Melanocyte of skin (primary cell): ENCODE measurements at places on chromosomes 7 and 10. TPM values are rescaled to one million over a fixed set of nuclear protein-coding genes. Genes with fewer than 3 reads are reported as not detected.

CCDC146 gene
- 1.00 and 1.9 TPM in 2 replicates for total RNA-seq

SPDYE11 gene
- not detected in 2 replicates for total RNA-seq

SAP25 gene
- total RNA-seq, result not detected in 2 replicates

CYP3A4 gene
- not detected in 2 replicates for total RNA-seq

EBLN1 gene
- total RNA-seq, result not detected in 2 replicates

TMEM176B gene
- not detected in 2 replicates for total RNA-seq

MRLN gene
- not detected in 2 replicates for total RNA-seq

AKR1B1 gene
- 96.7 and 105 TPM in 2 replicates for total RNA-seq

ZNF862 gene
- 10.0 and 13.1 TPM in 2 replicates for total RNA-seq

ADIRF gene
- total RNA-seq, result not detected in 2 replicates

PRR15 gene
- not detected in 2 replicates for total RNA-seq

ASZ1 gene
- not detected in 2 replicates for total RNA-seq

ZCWPW1 gene
- 2.9 and 3.1 TPM in 2 replicates for total RNA-seq

RPEL1 gene
- 0.15 and 0.33 TPM in 2 replicates for total RNA-seq

SEMA3E gene
- not detected in 2 replicates for total RNA-seq

TAC1 gene
- not detected in 2 replicates for total RNA-seq

GPR37 gene
- 3.1 and 5.5 TPM in 2 replicates for total RNA-seq

PRTFDC1 gene
- total RNA-seq, result under 0.01 and 1.8 TPM in 2 replicates

RAB11FIP2 gene
- 34.1 and 52.0 TPM in 2 replicates for total RNA-seq

C7orf57 gene
- total RNA-seq, result 0.33 and 0.62 TPM in 2 replicates

NCF1 gene
- not detected in 2 replicates for total RNA-seq

ADGRA1 gene
- total RNA-seq, result not detected in 2 replicates

INA gene
- under 0.01 and 0.36 TPM in 2 replicates for total RNA-seq

GDF2 gene
- total RNA-seq, result not detected in 2 replicates

HOXA5 gene
- 0.33 and 1.7 TPM in 2 replicates for total RNA-seq

UCN3 gene
- total RNA-seq, result not detected in 2 replicates

PTN gene
- 0.15 and 0.33 TPM in 2 replicates for total RNA-seq
